ENCODE measurements at places on chromosomes 13 and 19.

GRCh38 chr13:112078216-112078615 lies 11.3 kb downstream of the SOX1 start:
- no peak for DNase-seq
- H3K4me3 ChIP-seq: no peak overlapping the region
- H3K36me3 ChIP-seq: no peaks in the 10 kb centered on the region
- no peaks in the 10 kb centered on the region for H3K4me1 ChIP-seq
- H3K27ac ChIP-seq: no peak overlapping the region
- H3K27me3 ChIP-seq: peaks cover 34% of the 10 kb centered on the region

DNA sequence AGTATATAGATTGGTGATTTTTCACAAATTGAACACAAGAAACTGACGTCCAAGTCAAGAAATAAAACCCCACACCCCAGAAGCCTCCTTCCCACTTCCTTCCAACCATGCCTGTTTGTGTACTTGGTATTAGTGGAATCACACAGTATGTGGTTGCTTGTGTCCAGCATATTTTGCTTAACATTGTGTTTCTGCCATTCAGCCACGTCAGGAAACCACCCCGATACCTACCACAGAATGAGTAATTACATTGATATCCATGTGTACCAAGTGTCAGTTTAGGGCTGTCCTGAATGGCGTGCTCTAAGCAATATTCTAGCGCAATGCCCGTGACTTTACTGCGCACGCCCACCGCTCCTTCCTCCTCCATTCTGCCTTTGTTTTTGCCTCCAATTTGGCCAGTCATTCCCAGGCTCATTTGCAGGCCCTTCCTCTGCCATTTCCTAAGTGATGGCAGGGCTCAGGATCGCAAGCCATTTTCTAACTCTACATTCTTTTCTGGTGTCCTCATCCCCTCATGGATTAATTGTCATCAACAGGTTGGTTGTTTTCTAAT lies 25.9 kb upstream of the MPHOSPH8 start:
- H3K27me3 ChIP-seq: no peaks in the 10 kb centered on the region
- no peak overlapping the region for H3K4me3 ChIP-seq
- H3K4me1 ChIP-seq: peaks cover 18% of the 10 kb centered on the region
- no peak for DNase-seq
- no peak overlapping the region for H3K27ac ChIP-seq

GRCh38 chr13:23963947-23964346 lies 66.6 kb upstream of the C1QTNF9B start:
- H3K27ac ChIP-seq: no peak overlapping the region
- H3K36me3 ChIP-seq: no peaks in the 10 kb centered on the region
- H3K27me3 ChIP-seq: no peaks in the 10 kb centered on the region
- DNase-seq: no peak

GRCh38 chr19:9431475-9431874 lies 3.9 kb downstream of the ZNF266 start:
- H3K4me3 ChIP-seq: no peak overlapping the region
- peak; percentile 5 for DNase-seq
- no peaks in the 10 kb centered on the region for H3K27me3 ChIP-seq
- H3K27ac ChIP-seq: no peak overlapping the region
- peaks cover 12% of the 10 kb centered on the region for H3K4me1 ChIP-seq

DNA sequence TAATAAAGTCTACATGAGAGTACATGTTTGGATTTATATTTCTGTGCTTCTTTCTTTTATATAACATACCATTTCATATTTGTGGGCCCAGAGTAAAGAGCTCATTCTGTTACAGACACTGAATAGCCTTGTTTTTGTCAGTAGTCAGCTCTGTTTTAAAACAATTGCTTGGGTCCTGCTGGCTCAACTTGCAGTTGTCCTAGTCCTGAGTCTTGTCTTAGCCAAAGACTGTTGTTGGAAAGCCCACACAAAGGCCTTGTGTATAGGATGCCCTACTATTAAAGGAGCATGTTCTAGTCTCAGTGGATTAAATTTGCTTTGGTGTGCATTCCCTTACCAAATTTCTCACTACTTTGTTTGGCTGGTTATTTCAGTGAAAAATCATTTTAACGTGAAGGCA lies 3.8 kb upstream of the KCNRG start:
- H3K4me3 ChIP-seq: no peak overlapping the region
- DNase-seq: no peak
- H3K4me1 ChIP-seq: no peaks in the 10 kb centered on the region
- H3K27me3 ChIP-seq: no peaks in the 10 kb centered on the region
- H3K27ac ChIP-seq: no peak overlapping the region

DNA sequence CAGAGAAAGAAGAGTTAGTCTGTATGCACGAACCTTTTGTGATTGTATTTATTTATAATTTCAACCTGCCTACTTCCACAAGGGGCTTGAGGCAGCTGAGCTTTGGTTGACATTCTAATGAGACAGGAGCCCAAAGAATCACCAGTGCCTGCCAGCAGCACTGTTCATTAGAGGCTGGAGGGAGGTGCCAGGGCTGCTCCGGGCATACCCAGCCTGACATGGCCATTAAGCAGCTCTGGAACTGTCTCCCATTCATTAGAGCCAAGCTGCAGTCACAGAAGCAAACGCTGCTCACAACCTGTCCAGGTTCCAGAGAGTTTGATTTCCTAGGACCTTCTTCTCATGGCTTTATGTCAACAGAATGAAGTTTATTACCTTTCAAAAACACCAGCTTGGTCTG lies 425.5 kb downstream of the RFC3 start:
- H3K4me3 ChIP-seq: no peak overlapping the region
- no peak overlapping the region for H3K27ac ChIP-seq
- H3K4me1 ChIP-seq: peaks cover 13% of the 10 kb centered on the region

DNA sequence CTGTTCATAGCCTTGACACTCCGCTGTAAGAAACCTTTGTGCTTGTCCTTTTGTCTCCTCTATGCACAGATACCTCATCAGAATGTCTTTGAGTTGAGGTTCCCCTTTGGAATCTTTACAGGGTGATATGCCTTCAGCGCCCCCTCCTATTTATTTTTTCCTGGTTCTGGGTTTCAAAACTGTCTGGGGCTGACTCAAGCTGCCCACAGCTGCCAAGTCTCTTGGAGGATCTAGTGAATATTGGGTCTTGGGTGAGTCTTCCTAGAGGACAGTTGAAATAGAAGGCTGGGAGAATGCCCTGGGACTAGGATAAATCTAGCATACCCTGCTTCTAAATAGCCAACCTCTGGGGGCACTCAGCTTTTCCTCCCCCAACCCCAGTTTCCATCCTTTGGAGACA lies 930 bp downstream of the ZNF136 start:
- H3K4me3 ChIP-seq: peak overlapping the region; percentile 82
- DNase-seq: no peak
- H3K27me3 ChIP-seq: no peaks in the 10 kb centered on the region
- peaks cover 7% of the 10 kb centered on the region for H3K36me3 ChIP-seq
- peak overlapping the region; percentile 77 for H3K27ac ChIP-seq

DNA sequence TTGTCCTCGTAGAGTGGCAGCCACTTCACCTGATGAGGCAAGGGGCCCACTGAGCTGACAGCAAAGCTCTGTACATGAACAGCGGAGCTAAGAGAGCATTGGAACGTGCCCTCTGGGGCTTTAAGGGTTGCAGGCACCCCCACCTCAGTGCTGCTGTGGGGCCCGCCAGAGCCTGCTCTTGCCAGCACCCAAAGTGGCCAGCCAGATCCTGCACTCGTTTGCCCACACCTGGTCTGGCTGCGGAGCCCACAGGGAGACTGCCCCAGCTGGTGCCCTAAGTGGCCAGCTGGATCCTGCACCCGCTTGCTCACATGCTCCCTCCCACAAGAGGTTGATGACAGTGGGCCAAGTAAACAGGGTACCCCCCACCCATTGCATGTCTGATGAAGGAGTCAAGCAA lies 783.4 kb upstream of the MIR17HG start:
- no peaks in the 10 kb centered on the region for H3K36me3 ChIP-seq
- H3K27ac ChIP-seq: no peak overlapping the region
- no peak for DNase-seq
- no peak overlapping the region for H3K4me3 ChIP-seq
- H3K27me3 ChIP-seq: no peaks in the 10 kb centered on the region
- H3K4me1 ChIP-seq: no peaks in the 10 kb centered on the region

- no peak for DNase-seq
- H3K27ac ChIP-seq: no peak overlapping the region
- no peaks in the 10 kb centered on the region for H3K27me3 ChIP-seq
- no peaks in the 10 kb centered on the region for H3K36me3 ChIP-seq
These were observed 6.8 kb upstream of the ERF start for GRCh38 chr19:42261763-42262162.

DNA sequence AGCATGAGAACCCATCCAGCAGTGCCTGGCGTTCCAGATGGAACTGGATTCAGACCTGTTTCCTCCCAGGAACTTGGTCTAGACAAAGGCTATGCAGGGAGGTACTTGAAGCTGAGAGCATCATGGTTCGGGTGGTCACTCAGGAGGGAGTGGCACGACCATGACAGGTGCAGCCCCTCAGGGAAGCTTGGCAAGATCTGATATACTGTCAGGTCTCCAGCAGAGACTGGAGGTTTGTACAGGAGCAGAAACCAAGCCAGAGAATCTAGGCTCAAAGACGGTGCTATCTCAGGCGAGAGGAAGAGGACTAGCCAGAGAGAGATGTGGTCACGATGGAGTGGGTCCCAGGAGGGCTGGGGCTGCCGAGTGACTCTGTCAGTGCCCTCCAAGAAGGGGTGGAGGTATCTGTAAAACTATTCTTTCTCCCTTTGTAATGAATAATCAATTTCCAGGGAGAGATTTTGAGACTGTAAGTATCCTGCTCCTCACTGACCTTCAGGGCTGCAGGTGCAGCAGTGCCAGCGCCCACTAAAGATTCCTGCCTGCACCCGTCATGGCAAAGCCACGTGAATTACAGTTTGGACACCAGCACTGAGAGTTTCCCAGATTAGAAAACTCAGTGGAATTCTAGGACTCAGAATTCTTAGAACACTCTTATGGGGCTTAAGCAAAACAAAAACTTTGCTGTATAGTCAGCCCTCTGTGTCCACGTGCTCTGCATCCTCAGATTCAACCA lies 10.2 kb upstream of the DCUN1D2 start:
- DNase-seq: no peak
- H3K4me3 ChIP-seq: no peak overlapping the region
- peaks cover 41% of the 10 kb centered on the region for H3K36me3 ChIP-seq
- no peaks in the 10 kb centered on the region for H3K4me1 ChIP-seq
- no peaks in the 10 kb centered on the region for H3K27me3 ChIP-seq

DNA sequence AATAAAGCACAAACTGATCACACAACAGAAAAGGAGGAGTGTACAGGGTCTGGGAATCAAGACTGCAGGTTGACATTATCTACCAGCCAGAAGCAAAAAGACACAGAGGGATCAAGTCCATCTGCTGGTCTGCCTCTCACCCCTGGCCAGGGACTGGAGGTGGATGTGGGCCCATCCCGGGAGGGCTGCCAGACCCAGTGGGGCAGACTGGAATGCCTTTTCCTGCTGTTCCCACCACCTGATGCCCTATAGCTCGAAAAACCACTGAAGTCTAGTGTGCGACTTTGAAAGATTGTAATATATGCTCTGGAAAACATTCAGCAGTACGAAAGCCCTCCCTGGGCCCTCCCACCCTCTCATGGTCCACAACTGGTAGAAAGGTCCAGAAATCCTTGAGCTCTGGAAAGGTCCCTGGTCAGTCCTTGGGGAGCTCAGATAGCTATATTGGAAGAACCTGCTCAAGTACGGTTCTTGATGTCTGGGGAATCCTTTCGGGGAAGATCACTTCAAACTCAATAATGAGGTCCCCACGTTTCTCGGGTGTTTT lies 2.6 kb downstream of the DNAJB1 start:
- no peak overlapping the region for H3K27ac ChIP-seq
- peaks cover 41% of the 10 kb centered on the region for H3K4me1 ChIP-seq
- H3K4me3 ChIP-seq: peak overlapping the region; percentile 90
- DNase-seq: no peak

DNA sequence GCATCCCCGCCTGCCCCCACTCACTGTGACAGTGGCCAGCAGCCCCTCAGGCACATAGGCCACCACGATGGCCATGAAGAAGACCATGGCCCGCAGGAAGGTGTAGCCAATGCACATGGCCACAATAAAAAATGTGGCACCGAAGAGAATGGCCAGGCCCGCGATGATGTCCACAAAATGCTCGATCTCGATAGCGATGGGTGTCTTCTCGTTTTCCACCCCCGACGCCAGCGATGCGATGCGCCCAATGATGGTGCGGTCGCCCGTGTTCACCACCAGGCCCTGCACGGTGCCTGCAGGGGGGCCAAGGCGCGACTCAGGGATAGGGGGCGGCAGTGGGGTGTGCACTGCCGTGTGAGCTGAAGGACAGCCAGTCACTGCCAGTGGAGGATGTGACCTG lies 3.7 kb downstream of the ATP4A start:
- H3K36me3 ChIP-seq: no peaks in the 10 kb centered on the region
- no peak for DNase-seq
- H3K27me3 ChIP-seq: peaks cover 23% of the 10 kb centered on the region
- H3K4me1 ChIP-seq: no peaks in the 10 kb centered on the region
- no peak overlapping the region for H3K27ac ChIP-seq

DNA sequence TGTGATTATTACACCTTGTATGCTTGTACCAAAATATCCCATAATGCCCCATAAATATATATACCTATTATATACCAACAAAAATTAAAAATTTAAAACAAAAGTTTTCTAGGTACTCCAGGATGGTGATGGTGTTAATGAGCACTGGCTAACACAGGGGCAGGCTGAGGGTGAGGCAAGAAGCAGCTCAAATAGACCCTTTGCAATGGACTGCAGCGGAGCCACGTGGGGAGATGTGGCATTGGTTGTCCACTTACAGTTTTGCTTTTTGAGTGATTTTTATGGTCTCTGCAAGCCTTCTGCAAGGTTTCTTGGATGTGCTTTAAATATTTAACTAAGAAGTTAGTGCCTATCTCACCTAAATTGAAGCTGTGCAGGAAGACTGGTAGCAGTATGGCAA lies 132.9 kb downstream of the RAP2A start:
- peaks cover 12% of the 10 kb centered on the region for H3K4me1 ChIP-seq
- H3K27me3 ChIP-seq: no peaks in the 10 kb centered on the region
- no peak for DNase-seq
- H3K4me3 ChIP-seq: no peak overlapping the region
- H3K27ac ChIP-seq: no peak overlapping the region

GRCh38 chr13:49304763-49305700 lies 57.3 kb downstream of the CDADC1 start:
- H3K27me3 ChIP-seq: no peaks in the 10 kb centered on the region
- no peak overlapping the region for H3K4me3 ChIP-seq
- DNase-seq: no peak

DNA sequence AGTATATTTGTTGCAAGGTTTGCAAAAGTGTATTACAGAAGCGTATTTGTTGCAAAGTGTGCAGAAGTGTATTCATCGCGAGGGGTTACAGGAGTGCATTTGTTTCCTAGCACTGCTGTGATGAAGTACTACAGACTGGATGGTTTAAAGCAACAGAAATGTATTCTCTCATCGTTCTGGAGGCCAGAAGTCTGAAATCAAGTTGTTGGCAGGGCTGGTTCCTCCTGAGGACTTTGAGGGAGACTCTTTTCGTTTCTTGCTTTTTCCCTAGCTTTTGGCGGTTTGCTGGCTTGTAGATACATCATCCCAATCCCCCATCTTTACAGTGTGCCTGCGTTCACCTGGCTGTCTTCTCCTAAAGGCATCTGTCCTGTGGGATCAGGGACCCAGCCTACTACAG lies 127.9 kb upstream of the USP29 start:
- H3K4me3 ChIP-seq: no peak overlapping the region
- H3K36me3 ChIP-seq: no peaks in the 10 kb centered on the region
- H3K4me1 ChIP-seq: no peaks in the 10 kb centered on the region
- no peak for DNase-seq
